ENCODE measurements at places on chromosomes 5 and 9.

DNA sequence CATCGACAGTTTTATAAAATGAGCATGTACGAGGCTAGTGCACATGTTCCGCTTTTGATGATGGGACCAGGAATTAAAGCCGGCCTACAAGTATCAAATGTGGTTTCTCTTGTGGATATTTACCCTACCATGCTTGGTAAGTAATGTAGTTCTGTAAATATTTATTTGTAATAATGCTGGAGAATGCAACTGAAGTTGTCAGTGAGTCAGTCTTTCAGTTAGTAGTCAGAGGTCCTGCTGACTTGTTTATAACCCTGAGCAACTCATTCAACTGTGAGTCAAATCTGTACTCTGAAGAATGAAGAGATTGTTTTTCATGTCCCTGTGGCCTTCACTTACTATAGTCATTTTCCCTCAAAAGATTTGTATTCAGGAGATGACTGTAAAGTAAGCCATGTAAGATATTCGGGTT, 28.4 kb upstream of the GPR150 start:
- no peak for DNase-seq

DNA sequence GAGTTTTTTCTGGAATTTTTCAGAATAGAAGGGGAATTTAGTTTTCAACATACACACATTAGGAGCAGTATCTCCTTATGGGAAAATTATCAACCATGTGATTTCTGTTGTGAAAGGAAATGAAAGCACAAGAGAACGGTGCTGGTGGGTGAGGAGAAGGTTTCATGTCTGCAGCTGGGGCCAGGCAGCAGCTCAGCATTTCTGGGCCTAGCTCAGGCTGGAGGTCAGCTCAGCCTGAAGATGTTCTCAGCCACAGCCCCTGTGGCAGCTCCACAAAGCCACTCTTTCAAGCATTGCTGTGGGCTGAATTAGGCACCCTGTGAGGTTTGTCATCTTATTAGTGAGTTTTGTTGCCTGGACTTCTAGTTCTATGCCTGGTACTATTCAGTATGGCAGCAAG, 90.3 kb downstream of the DIRAS2 start:
- no peak for DNase-seq

DNA sequence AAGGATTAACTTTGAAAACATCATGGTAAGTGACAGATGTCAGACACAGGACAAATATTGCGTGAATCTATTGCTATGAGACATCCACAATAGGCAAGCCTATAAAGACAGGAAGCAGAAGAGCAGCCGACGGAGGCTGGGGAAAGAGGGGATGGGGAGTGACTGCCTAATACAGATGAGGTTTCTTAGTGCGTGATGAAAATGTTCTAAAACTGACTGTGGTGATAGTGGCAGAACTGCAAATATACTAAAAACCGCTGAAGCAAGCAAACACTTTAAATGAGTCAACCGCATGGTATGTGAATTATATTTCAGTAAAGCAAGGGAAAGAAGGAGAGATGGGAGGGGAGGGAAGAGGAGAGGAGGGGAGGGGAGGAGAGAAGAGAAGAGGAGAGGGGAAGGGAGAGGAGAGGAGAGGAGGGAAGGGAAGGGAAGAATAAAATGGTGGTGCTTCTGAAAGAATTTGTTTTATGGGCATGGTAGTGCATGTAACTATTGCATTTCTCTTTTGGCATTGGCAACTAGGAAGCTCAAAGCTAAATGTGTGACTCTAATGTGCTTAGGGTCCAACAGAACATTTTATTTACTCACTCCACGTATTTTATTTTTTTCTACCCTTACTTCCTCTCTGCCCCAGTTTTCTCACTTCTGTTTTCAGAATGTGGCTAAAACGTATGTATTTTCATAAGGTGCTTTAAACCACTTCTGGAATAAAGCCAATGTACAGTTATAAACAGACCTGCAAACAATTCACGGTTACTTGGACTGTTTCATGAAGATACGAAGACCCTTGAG, 21.3 kb downstream of the AKNA start:
- DNase-seq, result peak; percentile 19

DNA sequence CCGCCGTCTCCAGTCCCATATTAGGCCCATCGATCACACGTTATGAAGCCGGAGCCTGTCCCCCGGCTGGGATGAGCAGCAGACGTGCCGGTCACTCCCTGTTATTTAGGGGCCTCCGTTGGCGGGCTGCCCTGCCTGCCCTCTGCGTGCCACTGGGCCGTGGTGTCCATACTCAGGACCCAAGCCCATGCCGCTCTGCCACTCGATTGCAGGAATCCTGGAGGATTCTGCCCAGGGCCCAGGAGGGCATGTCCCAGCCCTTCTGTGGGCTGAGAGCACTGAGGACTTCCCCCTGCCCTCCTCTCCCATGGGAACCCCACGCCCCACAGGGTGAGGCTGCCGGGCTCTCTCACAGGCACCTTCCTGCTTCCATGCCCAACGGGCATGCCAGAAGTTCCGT, 19.6 kb upstream of the LAMC3 start:
- DNase-seq, result no peak

- DNase-seq, result no peak
These were observed 215.3 kb downstream of the PRELID2 start for GRCh38 chr5:145619806-145620310.

GRCh38 chr5:45252978-45253377, 443.2 kb downstream of the HCN1 start:
- DNase-seq, result no peak

DNA sequence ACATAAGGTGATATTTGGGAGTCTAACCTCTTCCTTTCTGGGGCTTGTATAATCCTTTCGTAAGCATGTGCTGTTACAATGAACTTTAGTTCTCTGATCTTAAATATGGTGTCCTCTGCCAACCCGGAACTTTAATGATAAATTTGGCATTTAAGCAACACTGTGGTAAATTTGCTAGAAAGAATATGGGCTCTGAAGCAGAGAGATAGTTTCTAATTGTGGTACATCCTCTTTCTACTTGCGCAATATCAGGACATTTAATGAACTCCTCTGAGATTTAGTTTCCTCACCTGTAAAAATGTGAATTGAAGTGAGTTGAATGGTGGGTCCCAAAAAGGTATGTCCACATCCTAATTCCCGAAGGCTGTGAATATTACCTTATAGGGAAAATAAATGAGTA, 364.7 kb downstream of the CAAP1 start:
- DNase-seq, result no peak

DNA sequence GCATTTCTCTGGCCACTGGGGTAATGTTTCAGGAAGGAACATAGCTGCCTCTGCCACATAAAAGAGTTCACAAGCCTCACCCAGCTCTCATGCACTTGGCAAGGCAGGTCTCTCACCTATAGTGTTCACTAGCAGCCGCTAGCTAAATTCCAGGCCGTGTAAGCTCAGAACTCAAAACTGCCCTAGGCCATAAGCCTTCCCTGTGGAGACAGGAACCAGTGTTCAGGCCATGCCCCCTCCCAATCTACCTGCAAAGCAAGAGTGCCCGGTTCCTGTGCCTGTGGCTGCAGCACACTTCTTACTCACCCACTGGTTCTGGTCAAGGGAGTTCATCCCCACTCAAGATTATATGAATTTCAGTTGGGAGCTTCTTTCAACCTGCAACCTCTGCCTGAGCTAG, 60.7 kb upstream of the ZNF169 start:
- no peak for DNase-seq

DNA sequence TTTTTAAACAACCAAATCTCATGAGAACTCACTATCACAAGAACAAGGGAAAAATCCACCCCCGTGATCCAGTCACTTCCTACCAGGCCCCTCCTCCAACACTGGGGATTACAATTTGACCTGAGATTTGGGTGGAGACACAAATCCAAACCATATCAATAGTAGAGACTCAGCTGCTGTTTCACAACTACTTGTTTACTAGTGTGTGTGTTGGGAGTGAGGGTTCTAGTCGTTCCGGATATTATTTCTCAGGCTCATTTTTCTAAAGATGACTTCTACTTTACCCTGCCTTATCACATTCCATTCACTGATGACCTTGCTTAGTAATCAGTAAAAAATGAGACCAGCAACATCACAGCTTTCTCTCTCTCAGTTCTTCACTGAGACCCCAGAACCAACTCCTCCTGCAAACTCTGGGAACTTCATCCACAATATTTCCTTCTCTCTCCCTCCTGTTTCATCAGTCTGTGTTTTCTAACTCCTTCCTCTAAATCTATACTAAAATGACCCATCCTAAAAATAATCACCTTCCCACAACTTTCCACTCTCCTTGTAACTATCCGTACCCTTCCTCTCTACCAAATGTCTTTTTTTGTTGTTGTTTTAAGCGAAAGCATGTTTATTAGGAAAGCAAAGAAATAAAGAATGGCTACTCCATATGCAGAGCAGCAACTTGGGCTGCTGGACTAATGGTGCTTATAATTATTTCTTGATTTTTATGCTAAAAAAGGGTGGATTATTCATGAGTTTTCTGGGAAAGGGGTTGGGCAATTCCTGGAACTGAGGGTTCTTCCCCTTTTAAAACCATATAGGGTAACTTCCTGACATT, 121.5 kb upstream of the SPRY4 start:
- no peak for DNase-seq

DNA sequence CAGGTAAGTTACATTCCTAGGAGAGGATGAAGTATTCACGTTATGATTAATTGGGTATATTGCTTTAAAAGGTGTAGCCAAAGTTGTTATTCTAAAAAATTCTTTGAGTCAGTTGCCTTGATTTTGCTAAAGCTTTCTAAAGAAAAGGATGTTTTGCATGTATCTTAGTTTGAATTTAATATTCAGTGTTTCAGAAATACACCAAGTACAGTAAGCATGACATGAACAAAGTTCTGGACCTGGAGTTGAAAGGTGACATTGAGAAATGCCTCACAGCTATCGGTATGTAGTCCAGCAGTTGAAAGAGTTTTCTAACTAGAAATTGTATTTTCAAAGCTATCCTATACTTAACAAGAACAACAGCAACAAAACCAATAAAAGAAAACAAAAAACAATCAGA, 14.2 kb downstream of the ANXA1 start:
- no peak for DNase-seq

- no peak for DNase-seq
These were observed 3.0 kb upstream of the LIFR start for GRCh38 chr5:38559428-38559827.

DNA sequence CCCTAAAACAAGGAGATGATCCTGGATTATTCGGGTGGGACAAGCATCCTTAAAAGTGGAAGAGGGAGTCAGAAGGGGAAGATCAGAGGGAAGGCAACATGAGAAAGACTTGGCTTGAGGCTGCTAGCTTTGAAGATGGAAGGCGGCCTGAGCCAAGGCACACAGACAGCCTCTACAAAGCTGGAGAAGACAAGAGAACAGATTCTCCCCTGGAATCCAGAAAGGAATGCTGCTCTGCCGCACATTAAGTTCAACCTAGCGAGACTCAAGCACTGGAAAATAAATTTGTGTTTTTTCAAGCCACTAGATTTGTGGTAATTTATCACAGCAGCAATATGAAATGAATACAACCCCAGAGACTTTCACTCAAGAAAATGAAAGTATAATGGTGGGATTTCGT, 17.9 kb downstream of the SLC36A3 start:
- DNase-seq, result no peak

DNA sequence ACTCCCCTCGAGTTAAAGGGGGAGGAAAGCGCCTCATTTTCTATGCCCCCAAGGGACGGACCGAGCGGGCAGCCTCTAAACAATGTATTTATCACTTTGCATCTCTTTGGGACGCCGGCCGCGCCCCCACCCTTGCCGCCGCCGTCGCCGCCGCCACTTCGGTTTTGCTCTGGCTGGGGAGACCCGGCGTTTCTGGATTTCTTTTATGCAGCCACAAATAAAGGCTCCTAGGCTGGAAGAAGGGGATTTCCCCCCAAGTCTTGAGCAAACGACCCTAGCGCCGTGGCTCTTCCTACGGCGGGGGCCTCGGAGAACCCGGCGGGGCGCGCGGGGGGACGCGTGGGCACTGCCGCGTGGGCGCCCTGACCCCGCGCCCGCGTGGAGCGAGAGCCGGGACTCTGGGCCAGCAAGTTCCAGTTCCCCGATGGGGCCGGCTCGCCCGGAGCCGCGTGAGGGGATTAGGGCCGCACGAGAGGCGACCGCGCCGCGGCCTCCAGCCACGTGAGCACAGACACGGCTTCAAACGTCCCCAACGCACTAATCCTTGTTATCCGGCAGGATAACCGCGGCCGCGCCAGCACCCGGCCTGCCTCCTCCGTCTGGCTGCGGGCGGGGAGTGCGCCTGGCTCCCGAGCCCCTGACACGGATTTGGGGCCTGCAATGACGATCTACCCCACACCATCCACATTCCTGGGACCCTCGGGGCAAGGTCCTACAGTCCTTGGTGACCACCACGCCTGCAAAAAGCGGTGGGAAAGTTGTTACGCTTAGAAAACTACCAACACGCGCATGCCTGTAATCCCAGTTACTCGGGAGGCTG, 7.9 kb upstream of the NEUROG1 start:
- DNase-seq, result peak; percentile 81

GRCh38 chr9:137304383-137305059, 2.5 kb upstream of the NRARP start:
- DNase-seq, result peak; percentile 60

GRCh38 chr5:81397176-81397575, 3.2 kb upstream of the ACOT12 start:
- DNase-seq, result no peak

DNA sequence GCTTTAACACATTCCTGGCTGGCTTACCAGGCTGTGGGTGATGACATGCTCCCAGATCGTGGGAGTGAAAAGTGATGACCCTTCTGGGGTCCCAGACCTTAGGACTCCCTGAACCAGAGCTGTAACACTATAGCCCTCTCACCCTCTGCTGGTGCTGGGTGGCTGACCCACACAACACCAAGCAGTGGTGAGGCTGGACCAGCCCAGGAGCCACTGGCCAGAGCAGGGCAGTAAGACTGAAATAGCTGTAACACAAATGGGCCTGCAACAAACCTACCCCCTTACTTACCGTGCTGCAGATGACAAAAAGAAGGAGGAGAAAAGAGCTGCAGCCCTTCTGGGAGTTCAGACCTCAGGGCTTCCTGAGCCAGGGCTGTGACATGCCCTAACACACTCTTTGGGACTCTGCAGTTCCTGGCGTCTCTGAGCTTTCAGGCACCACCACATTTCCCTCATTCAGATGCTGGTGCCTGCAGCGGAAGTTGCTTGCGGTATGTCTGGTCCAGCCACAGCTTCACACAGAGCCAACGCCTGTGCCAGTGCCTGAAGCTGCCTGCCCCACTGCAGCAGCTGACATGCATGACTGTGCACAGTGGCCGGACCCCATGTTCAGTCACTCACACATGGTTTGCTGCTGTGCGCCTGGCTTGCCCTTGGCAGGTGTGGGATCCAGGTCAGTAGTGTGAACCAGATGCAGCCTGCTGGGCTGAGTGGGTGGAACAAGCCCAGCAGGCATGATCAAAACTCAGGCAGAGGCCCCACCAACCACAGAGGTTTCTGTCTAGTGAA, 1247.4 kb downstream of the EFNA5 start:
- DNase-seq, result no peak

DNA sequence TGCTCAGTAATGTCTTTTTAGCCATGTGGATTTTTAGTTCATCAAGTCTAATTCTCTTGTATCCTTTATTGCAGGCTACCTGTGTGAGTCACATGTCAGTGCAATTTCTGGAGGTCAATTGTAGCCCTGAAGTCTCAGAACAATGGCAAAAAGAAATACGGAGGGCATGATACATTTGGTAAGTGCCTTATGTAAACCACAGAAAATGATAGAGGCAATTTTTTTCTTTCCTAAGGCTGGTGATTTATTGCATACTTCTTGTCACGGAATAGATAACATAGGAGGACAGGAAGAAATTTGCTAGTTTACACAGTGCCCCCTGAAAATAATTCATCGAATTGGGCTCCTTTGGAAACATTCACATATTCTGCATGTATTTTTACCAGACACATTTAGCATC, 235.9 kb downstream of the DMRTA1 start:
- DNase-seq, result no peak
